ENCODE measurements at places on chromosomes 7 and 10. TPM values are rescaled to one million over a fixed set of nuclear protein-coding genes. Genes with fewer than 3 reads are reported as not detected.
A peak's percentile ranks its signal among the peaks of the same experiment; 100 is the strongest.

MYO3A gene
- total RNA-seq: 0.74 TPM

VPS37D gene
- 0.45 TPM for total RNA-seq

CFAP43 gene
- total RNA-seq: not detected

TMED4 gene
- total RNA-seq: 70.8 TPM

RSPH10B2 gene
- total RNA-seq: not detected

JAKMIP3 gene
- total RNA-seq: 0.21 TPM

FGL2 gene
- 1.4 TPM for total RNA-seq

BICC1 gene
- not detected for total RNA-seq

TAF5 gene
- 11.1 TPM for total RNA-seq

DNA sequence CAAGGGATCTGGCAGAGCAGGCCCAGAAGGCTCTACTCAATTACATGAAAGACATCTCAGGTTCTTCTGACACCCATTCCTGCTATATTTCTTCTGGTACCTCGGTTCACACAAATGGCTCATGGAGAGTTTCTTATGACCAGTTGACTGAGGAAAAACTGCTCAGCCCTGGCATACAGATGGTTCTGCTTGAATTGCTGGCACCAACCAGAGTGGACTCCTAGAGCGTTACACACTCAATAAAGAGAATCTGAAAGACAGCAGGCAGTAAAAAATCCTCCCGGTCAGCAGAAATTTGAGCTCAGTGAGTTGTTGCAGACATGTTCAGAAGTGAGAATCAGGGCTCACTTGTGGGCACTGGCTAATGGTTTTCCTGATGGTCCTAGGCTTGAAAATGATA is 434.4 kb downstream of the TCERG1L start:
- H3K27ac ChIP-seq: no peak overlapping the region
- no peak overlapping the region for H3K4me3 ChIP-seq
- no peak for DNase-seq
- H3K4me1 ChIP-seq: no peaks in the 10 kb centered on the region
- H3K27me3 ChIP-seq: peaks cover 1% of the 10 kb centered on the region
- no peaks in the 10 kb centered on the region for H3K36me3 ChIP-seq

GRCh38 chr7:129535896-129536295 is 33.6 kb downstream of the SMKR1 start:
- peak overlapping the region; percentile 71 for H3K27ac ChIP-seq
- H3K27me3 ChIP-seq: no peaks in the 10 kb centered on the region
- H3K4me1 ChIP-seq: peaks cover 18% of the 10 kb centered on the region
- H3K4me3 ChIP-seq: peak overlapping the region; percentile 42
- H3K36me3 ChIP-seq: no peaks in the 10 kb centered on the region
- DNase-seq: peak; percentile 27

GRCh38 chr7:22814261-22815208 is 8.1 kb downstream of the TOMM7 start:
- no peak for DNase-seq
- peaks cover 35% of the 10 kb centered on the region for H3K4me1 ChIP-seq
- H3K36me3 ChIP-seq: peaks cover 13% of the 10 kb centered on the region
- no peaks in the 10 kb centered on the region for H3K27me3 ChIP-seq
- H3K27ac ChIP-seq: no peak overlapping the region

GRCh38 chr10:115094416-115095140 is 1.4 kb downstream of the ATRNL1 start:
- no peak for DNase-seq
- H3K27me3 ChIP-seq: peaks cover 49% of the 10 kb centered on the region

- no peak overlapping the region for H3K4me3 ChIP-seq
- DNase-seq: no peak
- H3K27me3 ChIP-seq: no peaks in the 10 kb centered on the region
- peaks cover 72% of the 10 kb centered on the region for H3K4me1 ChIP-seq
- H3K36me3 ChIP-seq: peaks cover 7% of the 10 kb centered on the region
Measured at GRCh38 chr7:50216626-50217025, 87.9 kb upstream of the IKZF1 start.

DNA sequence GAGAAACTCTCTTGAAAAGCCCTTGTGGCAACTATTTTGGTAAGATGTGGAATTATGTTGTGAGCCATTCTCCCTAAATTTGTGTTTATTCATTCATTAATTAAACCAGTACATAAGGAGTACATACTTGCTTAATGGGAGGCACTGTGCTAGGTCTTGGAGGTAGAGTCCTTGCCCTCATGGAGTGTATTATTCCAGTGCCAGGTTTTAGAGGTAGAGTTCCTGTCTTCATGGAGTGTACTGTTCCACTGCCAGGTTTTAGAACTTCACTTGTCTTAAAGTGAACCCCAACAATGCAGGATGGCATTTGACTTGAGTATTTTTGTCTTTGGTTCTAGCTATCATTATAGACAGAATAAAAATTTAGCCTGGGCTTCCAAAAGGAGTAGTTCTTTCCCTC is 8.8 kb downstream of the MXI1 start:
- H3K4me3 ChIP-seq: no peak overlapping the region
- peaks cover 1% of the 10 kb centered on the region for H3K36me3 ChIP-seq
- no peak overlapping the region for H3K27ac ChIP-seq
- DNase-seq: no peak
- H3K4me1 ChIP-seq: peaks cover 31% of the 10 kb centered on the region

- no peaks in the 10 kb centered on the region for H3K36me3 ChIP-seq
- DNase-seq: peak; percentile 20
- no peaks in the 10 kb centered on the region for H3K4me1 ChIP-seq
- no peak overlapping the region for H3K4me3 ChIP-seq
Measured at GRCh38 chr10:84665883-84666463, 337.6 kb downstream of the CCSER2 start.

GRCh38 chr7:135808206-135808605 is 59.6 kb upstream of the FAM180A start:
- H3K4me3 ChIP-seq: no peak overlapping the region
- no peaks in the 10 kb centered on the region for H3K36me3 ChIP-seq
- H3K27ac ChIP-seq: no peak overlapping the region
- no peak for DNase-seq
- H3K4me1 ChIP-seq: no peaks in the 10 kb centered on the region

DNA sequence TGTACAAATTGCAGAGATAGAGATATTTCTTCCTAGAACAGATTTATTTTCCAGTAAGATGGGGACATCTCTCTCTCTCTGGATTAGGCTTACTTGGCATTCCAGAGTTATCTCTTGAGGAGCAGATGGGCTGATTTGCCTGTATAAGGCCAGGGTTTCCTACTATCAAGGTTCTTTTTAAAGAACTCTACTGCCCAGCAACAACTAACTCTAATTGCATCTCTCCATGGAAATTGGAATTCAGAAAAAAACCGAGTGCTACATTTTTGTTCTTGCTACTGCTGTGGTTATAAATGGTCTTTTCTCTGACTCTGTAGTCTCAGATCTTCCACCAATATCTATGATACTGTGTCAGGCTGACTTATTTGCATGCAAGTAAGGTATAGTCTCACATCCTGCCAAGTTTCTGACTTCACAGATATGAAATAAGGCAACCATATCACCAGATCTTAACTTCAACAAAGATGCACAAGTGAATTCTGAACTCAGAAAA is 161.1 kb downstream of the CRPPA start:
- H3K4me3 ChIP-seq: no peak overlapping the region
- peaks cover 10% of the 10 kb centered on the region for H3K36me3 ChIP-seq
- H3K27ac ChIP-seq: no peak overlapping the region
- H3K4me1 ChIP-seq: peaks cover 5% of the 10 kb centered on the region
- H3K27me3 ChIP-seq: no peaks in the 10 kb centered on the region

DNA sequence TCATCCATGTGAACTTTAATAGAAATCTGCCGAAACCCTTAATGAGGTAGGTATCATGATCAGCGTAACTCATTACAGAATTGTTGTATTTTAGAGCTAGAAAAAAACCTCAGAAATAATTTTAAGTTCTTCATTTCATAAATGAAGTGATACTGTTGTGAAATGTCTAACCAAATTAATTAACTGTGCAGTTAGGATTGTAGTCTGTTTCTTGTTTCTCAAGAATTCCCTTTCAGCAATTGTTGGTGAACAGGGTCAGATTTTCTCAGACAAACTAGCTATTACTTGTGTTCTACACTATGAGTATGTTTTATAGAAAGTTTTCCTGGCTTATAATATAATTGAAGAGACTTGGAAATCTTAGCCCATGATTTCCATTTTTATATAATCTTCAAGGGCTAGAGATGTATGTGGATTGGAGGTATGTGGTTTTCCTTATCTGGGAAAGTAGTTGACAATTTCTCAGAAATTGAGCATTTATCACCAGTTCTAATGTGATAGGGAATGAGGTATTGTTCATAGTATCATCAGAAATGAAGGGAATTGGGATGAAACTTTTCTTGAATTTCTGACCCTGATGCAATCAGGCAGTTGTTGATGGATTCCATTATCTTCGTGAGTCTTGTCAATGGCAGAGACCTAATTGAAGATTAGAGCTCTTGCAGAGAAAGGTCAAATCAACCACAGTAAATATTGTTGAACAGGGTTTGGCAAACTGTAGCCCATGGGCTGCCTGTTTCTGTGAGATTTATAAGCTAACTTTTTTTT is 55.0 kb downstream of the ST7 start:
- no peak overlapping the region for H3K4me3 ChIP-seq
- H3K27me3 ChIP-seq: no peaks in the 10 kb centered on the region
- H3K27ac ChIP-seq: no peak overlapping the region
- peaks cover 68% of the 10 kb centered on the region for H3K4me1 ChIP-seq

GRCh38 chr10:92291921-92292845 is 1.2 kb downstream of the MARCHF5 start:
- H3K4me3 ChIP-seq: peak overlapping the region; percentile 96
- peak; percentile 45 for DNase-seq
- peaks cover 19% of the 10 kb centered on the region for H3K36me3 ChIP-seq
- no peaks in the 10 kb centered on the region for H3K27me3 ChIP-seq
- peak overlapping the region; percentile 75 for H3K27ac ChIP-seq
- peaks cover 34% of the 10 kb centered on the region for H3K4me1 ChIP-seq

- no peak overlapping the region for H3K27ac ChIP-seq
- H3K4me1 ChIP-seq: peaks cover 26% of the 10 kb centered on the region
- peaks cover 10% of the 10 kb centered on the region for H3K36me3 ChIP-seq
- no peaks in the 10 kb centered on the region for H3K27me3 ChIP-seq
Measured at GRCh38 chr7:135143885-135144668, 3.8 kb upstream of the TMEM140 start.

GRCh38 chr7:99713995-99714570 is 20.9 kb downstream of the CYP3A7 start:
- no peak for DNase-seq
- peaks cover 20% of the 10 kb centered on the region for H3K36me3 ChIP-seq
- H3K27me3 ChIP-seq: no peaks in the 10 kb centered on the region
- no peak overlapping the region for H3K4me3 ChIP-seq
- no peaks in the 10 kb centered on the region for H3K4me1 ChIP-seq

- DNase-seq: no peak
- H3K27me3 ChIP-seq: peaks cover 88% of the 10 kb centered on the region
- no peak within 1 kb of the TSS for H3K4me3 ChIP-seq
- no peaks in the 10 kb centered on the region for H3K36me3 ChIP-seq
- peaks cover 25% of the 10 kb centered on the region for H3K4me1 ChIP-seq
Measured at GRCh38 chr10:101130984-101131961, at the start of gene TLX1. TSS of gene TLX1 (plus strand) at chr10:101131300. CDS start at chr10:101131542, 242 bp downstream.

DNA sequence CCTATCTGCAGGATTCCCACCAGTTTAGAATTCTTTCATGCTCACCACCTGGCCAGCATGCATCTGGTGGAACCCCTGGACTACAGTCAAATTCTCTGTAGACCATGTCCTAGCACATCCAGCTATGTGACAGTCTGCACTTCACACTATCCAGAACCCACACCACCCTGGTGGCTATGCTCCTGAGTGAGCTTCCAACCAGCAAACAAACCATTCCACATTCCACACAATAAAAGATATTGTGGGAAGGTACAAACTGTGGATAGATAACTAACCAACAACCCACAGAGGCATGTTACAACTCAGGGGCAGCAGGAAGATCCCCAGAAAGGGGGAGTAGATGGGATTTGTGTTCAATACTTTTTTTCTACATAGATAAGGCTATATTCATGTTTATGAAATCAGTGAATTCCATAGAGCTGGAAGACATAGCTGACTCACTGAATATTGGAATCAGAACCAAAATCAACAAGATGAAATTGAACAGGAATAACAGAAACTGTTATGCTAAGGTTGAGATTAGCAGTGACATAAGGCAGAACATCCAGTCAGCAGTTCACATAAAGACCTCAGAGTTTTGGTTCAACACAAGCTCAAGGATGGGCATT is 72.5 kb downstream of the LRRC17 start:
- no peaks in the 10 kb centered on the region for H3K27me3 ChIP-seq
- no peak for DNase-seq
- H3K36me3 ChIP-seq: no peaks in the 10 kb centered on the region
- no peak overlapping the region for H3K27ac ChIP-seq

GRCh38 chr7:26369593-26369992 is 77.9 kb downstream of the SNX10 start:
- peaks cover 10% of the 10 kb centered on the region for H3K4me1 ChIP-seq
- peaks cover 7% of the 10 kb centered on the region for H3K27me3 ChIP-seq
- no peak for DNase-seq
- H3K27ac ChIP-seq: no peak overlapping the region
- H3K36me3 ChIP-seq: peaks cover 15% of the 10 kb centered on the region
- H3K4me3 ChIP-seq: no peak overlapping the region

GRCh38 chr10:1516492-1517165 is 220.7 kb downstream of the ADARB2 start:
- peaks cover 8% of the 10 kb centered on the region for H3K27me3 ChIP-seq
- H3K36me3 ChIP-seq: no peaks in the 10 kb centered on the region
- no peak overlapping the region for H3K27ac ChIP-seq
- no peak for DNase-seq
- H3K4me1 ChIP-seq: no peaks in the 10 kb centered on the region

GRCh38 chr10:11437391-11438142 is 173.9 kb downstream of the USP6NL start:
- H3K27ac ChIP-seq: no peak overlapping the region
- H3K27me3 ChIP-seq: no peaks in the 10 kb centered on the region
- peaks cover 19% of the 10 kb centered on the region for H3K4me1 ChIP-seq
- H3K4me3 ChIP-seq: no peak overlapping the region
- no peaks in the 10 kb centered on the region for H3K36me3 ChIP-seq

DNA sequence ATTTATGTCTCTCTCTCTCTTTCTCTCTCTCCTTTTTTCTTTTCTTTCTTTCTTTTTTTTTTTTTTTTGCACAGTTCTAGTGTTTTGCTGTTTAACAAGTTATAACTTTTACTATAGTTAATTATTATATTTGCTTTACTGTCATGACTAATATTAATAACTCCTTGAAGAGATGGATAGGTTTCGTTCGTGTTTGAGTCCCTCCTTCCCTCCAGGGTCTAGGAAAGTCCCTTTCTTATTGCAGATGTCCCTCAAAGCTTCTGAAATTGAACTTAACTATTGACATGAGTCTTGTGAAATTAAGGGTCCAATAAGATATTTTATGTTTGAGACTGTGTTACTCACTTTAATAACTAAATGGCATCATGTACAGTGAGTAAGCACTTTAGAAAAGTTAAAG is 131.4 kb downstream of the PLXDC2 start:
- H3K4me3 ChIP-seq: no peak overlapping the region
- no peak for DNase-seq
- H3K36me3 ChIP-seq: no peaks in the 10 kb centered on the region
